Stimulated activated naive CD4-positive, alpha-beta T cell treated with Interleukin-2 at 50 U/mL for 16 hours (primary cell): ENCODE measurements at places on chromosomes 2 and 18.

DNA sequence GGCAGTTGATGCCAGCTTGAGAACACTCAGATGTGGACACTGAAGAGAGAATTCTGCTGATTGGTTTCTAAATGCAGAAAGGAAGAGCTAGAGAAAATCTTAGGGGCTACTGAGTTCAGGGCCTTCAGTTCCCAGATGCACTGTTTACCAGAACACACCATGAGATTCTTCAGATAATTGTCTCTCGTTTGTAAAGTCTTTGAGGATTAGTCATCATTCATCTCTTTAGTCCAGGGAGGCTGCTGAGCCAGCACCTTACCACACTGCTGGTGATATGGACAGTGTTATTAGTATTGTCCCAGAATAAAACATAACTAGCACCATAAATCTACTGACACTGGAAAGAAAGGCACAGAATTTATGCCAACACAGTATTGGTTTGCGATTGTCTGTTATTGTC is 690.8 kb upstream of the CELF4 start:
- DNase-seq = no peak

DNA sequence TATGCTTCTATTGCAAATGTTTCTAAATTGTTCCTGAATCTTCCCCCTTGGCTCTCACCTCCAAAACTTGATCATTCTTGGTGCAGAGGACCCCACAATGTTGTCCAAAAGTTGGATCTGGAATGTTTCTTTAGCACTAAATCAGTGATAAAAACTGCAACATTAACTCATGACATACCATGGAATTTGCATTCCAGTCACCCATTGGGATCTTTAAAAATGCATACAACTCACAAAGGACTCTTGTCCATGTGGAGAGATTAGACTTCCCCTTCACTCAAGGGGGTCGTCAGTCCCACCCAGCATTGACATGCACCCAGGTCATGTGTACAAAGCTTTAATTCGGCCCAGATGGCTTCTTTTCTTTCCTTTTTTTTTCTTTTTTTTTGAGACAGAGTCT is 169.3 kb downstream of the SETBP1 start:
- no peak for DNase-seq

GRCh38 chr2:240722796-240723735 is 31.4 kb downstream of the AQP12A start:
- DNase-seq = no peak

- DNase-seq = no peak
These were observed 70.2 kb downstream of the AGAP1 start for GRCh38 chr2:235564066-235564465.

DNA sequence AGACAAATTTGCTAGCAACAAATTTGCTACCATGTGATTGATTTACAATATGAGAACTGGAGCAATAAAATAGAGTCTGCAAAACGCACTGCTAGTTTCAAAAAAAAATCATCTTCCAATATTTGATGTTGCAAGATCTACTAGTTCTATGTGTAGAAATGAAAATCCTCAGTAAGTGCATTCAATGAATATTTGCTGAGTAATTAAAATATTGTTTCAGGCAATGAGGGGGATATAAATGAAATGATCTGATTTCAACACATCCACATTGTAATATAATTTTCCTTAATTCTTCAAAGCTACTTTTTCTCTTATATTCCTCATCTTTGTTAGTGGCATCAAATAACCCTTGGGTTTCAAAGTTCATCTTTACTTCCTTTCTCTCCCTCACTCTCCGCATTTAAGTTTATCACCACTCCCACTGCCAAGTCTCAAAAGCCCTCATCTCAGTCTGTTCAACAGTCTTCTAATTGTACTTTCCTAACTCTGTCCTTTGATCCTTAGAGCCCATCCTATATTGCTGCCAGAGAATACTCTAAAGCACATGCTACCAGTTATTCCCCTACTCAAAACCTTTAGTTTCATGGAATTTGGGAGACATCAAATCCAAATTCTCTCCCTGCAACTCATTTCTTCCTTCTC is 6.2 kb downstream of the OSGEPL1 start:
- DNase-seq = no peak

- no peak for DNase-seq
These were observed 297.5 kb upstream of the CRIM1 start for GRCh38 chr2:36058076-36058475.

DNA sequence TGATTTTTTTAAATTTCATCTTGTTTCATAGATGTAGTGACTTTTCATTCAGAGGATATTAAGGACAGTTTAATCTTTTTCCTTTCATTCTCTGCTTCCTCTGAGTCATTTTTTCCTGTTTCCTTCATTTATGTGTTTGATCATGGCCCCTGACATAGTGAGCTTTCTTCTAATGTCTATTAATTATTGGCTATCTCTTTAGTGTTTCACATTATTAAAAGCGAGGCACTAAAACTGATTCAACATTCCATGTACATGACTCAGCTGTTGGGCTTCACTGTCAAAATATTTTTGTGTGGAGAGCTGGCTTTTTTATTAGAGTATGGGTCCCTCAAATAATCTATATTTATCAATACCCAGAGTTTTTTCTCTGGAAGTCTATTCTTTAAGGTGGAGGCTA is 125.8 kb downstream of the THSD7B start:
- DNase-seq = no peak

DNA sequence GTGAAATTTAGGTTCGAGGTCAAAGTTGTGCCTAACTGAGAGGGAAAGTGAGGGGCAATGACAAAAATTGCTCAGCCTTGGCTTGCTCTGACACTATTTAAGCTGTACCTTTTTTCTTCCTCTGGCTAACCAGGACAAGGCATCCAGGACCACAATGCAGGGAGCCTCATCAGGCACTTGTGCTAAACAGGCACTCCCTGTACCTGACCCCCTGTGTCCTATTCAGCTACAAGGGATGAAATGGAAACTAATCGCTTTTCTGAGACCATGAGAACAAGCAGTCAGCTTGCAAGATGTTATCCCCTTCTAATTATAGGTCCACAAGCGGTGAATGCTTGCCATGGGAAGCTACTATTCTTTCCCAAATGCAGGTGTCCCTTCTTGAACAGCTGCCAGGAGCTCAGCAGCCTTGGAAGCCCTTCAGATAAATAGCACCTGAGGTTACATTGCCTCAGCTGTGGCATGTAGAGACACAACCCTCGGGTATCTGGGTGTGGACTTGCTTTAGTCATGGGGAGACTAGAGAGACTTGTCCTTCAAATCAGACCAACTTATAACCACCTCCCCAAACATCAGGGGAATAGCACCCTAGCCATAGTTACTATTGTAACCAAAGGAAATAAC is 19.1 kb upstream of the ITGA6 start:
- DNase-seq = no peak

DNA sequence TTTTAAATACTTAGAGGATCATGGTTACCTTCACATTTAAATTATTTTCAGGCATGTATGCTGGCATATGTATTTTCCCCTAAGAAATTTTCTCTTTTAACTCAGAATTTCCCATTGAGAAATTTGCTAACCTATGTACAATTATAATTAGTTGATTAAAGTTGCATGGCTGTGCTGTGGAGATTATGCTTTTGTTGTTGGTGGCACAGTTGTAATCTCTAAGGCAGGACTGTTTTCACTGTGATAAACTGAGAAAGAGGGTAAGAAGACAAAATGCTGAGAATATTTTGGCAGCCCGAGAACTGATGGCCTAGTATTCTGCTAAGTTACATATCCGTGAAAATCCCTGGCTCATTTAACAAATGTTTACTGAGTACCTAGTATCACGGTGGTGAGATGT is 1.4 kb downstream of the VRK2 start:
- DNase-seq = no peak

- DNase-seq = no peak
These were observed 106.8 kb downstream of the SLC39A10 start for GRCh38 chr2:195763866-195764265.

GRCh38 chr18:460791-461190 is 39.7 kb downstream of the COLEC12 start:
- DNase-seq = no peak

GRCh38 chr2:62627667-62628066 is 77.8 kb upstream of the EHBP1 start:
- no peak for DNase-seq

GRCh38 chr18:47737956-47738355 is 192.5 kb downstream of the SMAD2 start:
- DNase-seq = no peak

- no peak for DNase-seq
These were observed 173.0 kb downstream of the BCL11A start for GRCh38 chr2:60380411-60380810.

DNA sequence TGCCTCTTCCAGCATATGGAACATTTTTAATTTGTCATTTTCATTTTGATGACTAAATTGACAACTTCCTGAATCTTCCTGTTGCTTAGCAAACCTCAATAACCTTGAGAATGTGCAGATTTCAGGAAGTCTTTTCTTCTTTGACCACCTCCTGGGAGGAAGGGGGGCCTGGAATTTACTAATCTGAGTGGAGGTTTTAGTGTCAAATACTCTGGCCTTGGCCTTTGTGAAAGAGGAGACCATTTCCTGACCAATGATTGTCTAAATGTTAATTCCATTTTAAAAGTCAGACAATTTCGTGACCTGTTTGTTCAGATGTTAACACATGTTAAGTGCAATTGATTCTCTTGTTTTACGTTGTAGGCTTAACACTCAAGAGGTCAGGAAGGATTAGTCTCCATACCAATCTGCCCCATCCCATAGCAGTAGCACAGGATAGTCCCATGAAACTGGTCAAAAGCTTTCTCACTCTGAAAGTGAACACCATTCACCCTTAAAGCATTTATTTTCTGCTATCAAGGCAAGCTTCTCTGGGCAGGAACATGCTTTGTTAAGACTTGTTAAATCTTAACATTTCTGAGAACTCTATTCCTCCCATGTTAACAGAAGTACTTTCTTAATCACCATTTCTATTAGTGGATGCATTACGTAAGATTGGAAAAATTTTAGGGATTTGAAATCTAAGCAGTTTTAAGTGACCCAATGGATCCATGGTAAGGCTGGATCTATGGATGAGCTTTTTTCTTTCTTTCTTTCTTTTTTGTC is 219.6 kb downstream of the RND3 start:
- no peak for DNase-seq
